ENCODE measurements at places on chromosomes 5 and 9. TPM values are rescaled to one million over a fixed set of nuclear protein-coding genes. Genes with fewer than 3 reads are reported as not detected.

The TLX3 gene
- total RNA-seq: not detected

The NFIB gene
- 164 TPM for total RNA-seq

The HTR4 gene
- total RNA-seq: not detected

The SVEP1 gene
- under 0.01 TPM for total RNA-seq

The CCDC183 gene
- 0.22 TPM for total RNA-seq

The OR1J4 gene
- not detected for total RNA-seq

The PCDHGA2 gene
- total RNA-seq: 0.65 TPM

The LEAP2 gene
- total RNA-seq: under 0.01 TPM

The ARL14EPL gene
- under 0.01 TPM for total RNA-seq

The PCDHGB1 gene
- 1.6 TPM for total RNA-seq

The SLC6A3 gene
- total RNA-seq: not detected

The SETD9 gene
- total RNA-seq: 11.6 TPM

The RASGEF1C gene
- total RNA-seq: not detected

The ANKRD20A1 gene
- 0.87 TPM for total RNA-seq

The PTGES2 gene
- total RNA-seq: 62.5 TPM

The SLC9A3 gene
- 0.79 TPM for total RNA-seq

The NDST1 gene
- total RNA-seq: 27.5 TPM

The ZNG1E gene
- 24.2 TPM for total RNA-seq

The OTULINL gene
- total RNA-seq: 0.40 TPM

The UGT3A1 gene
- total RNA-seq: not detected

The SHROOM1 gene
- 1.4 TPM for total RNA-seq

The DAP gene
- total RNA-seq: 16.1 TPM

The SPAG8 gene
- not detected for total RNA-seq

The MAP1B gene
- total RNA-seq: 41.4 TPM

The SPATA31C1 gene
- total RNA-seq: not detected

The SPINK6 gene
- total RNA-seq: not detected

The MZB1 gene
- total RNA-seq: 0.22 TPM

The SLC25A2 gene
- total RNA-seq: 0.20 TPM

The C1QTNF2 gene
- under 0.01 TPM for total RNA-seq

The ADAMTS12 gene
- total RNA-seq: 3.2 TPM
